NCI-H1436 (cell line): ENCODE measurements at places on chromosomes 1 and 21.
A peak's percentile ranks its signal among the peaks of the same experiment; 100 is the strongest.

- DNase-seq = no peak
Observed at GRCh38 chr1:11168731-11169130, 20.4 kb upstream of the ANGPTL7 start.

- DNase-seq = no peak
Observed at GRCh38 chr21:35995522-35996088, 64.7 kb downstream of the SETD4 start.

GRCh38 chr1:193767886-193768285 lies 581.5 kb upstream of the B3GALT2 start:
- DNase-seq = no peak

DNA sequence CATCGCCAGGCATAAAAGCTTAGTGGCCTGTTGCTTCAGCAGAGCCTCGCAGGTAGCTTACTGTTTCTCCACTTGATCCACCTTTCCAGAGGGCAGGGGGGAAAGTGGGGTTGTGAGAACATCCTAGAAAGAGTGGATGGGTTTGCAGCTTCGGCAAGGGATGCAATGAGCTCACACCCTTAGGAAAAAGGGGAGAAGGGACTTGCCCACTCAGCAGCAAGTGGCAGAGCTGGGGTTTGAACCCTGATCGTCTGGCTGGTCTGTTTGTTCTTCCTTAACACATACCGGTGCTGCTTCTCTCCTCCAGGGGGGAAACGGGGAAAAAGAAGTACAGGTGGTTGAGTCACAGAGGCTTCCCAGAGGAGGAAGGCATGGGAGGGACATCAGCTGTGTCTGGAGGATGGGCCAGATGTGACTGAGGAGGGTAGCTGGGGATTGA lies 1.0 kb downstream of the TMEM201 start:
- no peak for DNase-seq

DNA sequence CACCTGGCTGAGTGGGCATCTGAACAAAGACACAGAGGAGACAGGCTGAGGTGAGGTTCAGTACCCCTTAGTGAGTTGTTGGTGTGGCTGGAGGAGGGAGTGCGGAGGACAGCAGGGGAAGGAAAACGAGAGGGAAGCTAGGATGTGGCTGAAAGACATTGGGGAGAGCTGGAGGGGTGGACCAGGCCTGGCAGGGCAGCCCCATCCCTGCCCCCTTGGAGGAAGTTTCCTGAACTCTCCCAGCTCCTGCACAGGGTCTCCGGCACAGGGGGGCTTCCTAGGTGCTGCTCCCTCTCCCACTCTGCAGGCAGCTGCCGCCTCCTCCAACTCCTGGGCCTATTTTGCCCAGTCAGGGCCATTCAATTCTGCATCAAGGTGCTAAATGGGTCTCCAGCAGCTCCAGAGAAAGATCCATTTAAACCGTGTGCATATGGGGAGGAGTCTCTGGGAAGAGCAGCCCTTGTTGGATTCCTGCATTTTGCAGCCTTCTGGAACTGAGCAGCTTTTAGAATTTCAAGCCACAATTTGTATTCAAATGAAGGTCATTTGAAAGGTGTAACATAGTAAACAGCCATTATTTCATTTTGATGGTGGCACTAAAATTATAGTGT lies 193.9 kb downstream of the CAMTA1 start:
- DNase-seq = no peak

DNA sequence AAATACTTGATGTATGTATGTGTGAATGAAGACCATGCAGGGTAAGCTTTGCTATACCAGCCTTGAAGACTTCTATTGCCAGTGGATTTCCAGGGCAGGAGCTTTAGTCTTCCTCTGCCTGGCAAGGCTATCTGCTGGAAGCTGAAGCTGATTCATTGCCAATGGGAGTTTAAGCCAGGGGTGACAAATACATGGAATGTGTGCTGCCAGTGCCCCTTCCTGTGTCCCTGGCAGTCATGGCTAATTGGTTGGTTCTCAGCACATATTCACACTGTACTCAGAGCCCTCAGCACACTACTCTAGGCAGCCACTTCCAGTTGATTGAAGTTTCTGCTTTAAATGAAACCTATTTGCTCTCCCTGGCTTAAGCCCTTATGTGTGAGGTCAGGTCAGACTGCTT lies 1.5 kb downstream of the ZSCAN20 start:
- no peak for DNase-seq

- DNase-seq = no peak
Observed at GRCh38 chr1:2569060-2569459, 12.9 kb downstream of the TNFRSF14 start.

GRCh38 chr1:61490924-61491323 lies 234.0 kb downstream of the TM2D1 start:
- no peak for DNase-seq

GRCh38 chr1:43293176-43293575 lies 7.6 kb upstream of the TIE1 start:
- DNase-seq = no peak

GRCh38 chr1:214573386-214574318 lies 22.2 kb upstream of the PTPN14 start:
- no peak for DNase-seq

GRCh38 chr1:154730259-154730658 lies 122.3 kb upstream of the ADAR start:
- DNase-seq = peak; percentile 76

GRCh38 chr1:208089149-208089548 lies 155.0 kb downstream of the PLXNA2 start:
- DNase-seq = no peak

DNA sequence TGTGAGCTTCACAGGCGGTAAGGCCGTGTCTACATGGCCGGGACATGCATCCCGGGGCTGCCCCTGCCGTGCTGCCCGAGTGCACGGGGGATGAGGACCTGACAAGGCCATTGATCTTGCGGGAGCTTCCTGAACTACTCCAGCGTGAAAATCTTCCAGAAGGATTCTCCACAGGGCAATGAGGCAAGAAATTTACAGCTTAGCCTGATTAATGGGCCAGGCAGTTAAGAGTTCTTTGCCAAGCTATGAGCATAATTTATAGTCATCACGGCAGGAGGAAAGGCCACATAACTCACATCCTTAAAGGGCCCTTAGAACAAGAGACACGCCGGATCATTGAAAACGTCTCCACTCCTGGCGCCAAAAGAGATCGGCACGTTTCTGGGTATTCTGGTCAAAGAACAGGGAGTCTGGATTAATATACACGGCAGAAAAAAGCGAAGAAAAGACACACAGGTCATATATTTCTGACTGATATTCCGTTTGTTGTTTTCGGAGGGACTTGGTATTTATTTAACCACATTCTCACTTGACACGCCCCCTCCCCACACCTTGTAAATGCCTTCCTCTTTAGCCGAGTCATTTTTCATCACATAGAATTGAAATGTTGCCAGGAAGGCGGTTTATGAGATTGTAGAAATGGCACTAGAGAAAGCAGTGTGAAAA lies 180.5 kb downstream of the DYRK1A start:
- no peak for DNase-seq

DNA sequence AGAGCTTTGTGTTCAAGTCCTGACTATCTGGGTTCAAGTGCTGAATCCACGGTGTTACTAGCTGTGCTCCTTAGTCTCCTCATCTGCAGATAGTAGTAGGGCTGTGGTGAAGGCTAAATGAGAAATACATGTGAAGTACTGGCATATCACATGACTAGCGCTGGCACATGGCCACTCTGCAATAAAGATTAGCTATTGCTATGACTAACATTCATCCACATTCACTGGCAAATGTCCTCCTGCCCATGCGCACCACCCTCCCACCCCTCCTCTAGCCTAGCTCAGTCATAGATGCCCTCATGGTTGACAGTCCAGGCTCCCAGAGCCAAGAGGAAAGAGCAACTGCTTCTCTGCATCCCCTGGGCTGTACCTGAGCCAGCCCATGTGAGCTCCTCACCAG lies 8.5 kb upstream of the COL8A2 start:
- DNase-seq = no peak

DNA sequence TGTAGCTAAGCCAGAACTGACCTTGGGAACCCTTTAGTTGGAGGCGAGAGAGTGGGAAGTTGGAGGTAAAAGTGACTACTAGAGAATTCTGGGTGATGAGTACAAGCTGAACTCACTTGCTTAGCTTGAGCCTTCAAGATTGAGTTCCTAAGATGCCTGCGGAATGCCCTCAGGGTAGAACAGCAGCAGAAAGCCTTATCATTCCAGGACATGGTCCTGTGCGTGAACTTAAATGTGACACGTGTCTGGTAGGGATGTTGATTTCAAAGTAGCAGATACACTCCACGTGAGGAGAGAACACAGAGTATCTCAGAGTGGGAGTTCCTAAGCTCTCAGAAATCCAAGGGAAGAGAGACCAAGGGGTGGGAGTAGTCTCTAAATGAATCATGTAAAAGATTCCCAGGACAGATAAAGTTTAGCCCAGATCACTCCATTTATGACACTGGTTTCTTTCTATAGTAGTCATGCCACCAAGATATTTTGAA lies 60.1 kb downstream of the KCNK1 start:
- DNase-seq = no peak

DNA sequence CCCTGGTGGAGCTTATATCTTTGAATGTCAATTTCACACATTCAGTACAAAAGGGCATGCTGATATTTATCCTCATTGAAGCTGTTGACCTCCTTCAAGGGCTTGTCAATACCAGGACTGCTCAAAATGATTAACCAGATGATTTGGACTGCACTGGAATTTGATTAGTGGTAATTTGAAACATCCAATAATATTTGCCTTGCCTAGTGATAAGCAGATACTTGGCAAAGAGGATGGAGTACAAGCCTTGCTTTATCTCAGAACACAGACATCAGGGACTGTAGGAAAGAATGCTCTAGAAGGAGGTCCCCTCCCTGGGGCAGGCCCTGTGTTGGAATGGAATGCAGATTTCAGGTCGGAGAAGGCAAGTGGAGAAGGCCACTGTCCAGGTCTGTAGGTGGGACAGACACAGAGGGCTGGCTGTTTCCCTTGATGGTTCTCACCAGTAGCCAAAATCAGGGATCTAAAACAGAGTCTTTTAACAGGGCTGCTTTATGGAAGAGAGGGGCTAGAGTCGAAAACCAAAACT lies 64.8 kb upstream of the ZNF648 start:
- no peak for DNase-seq

GRCh38 chr1:151981178-151981525 lies 12.5 kb downstream of the S100A10 start:
- no peak for DNase-seq

- DNase-seq = no peak
Observed at GRCh38 chr21:39781331-39781730, 36.3 kb downstream of the IGSF5 start.

DNA sequence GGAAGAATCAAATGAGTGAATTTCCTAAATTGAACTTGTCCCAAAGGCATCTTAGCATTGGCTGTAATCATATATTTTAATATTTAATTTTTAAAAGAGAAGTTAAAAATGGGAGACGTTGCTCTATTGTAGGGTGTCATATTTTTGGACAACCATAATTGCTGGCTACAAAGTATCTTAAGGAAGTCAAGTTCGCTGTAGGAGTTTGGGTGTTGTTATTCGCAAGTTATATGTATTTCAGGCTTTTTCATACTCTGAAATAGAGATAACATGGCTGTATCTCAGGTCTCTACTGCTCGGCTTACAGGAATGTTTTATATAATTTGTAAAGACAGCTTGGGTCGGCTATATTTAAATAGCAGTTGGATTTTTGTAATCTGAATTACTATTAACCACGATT lies 852 bp downstream of the TMEM50A start:
- DNase-seq = no peak

DNA sequence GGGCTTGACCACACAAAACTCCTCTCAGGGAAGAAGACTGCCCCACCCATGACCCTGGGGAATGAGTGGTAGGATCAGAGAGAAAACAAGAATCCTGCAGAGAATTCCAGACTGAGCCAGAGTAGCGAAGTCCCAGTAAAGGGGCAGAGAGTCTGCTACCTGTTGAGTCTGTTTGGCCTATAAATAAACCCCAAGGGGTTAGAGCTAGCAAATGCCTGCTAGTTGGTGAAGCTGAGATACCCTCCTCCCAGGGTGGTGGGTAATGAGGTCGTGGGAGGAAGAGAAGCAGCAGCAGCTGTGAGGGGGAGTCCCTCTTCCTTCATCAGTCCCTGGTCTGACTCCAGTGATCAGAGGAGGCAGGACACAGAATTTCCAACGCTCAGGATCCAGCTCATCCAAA lies 2.5 kb downstream of the TRAF3IP3 start:
- no peak for DNase-seq

- DNase-seq = no peak
Observed at GRCh38 chr1:9990944-9991343, 6.1 kb upstream of the RBP7 start.

DNA sequence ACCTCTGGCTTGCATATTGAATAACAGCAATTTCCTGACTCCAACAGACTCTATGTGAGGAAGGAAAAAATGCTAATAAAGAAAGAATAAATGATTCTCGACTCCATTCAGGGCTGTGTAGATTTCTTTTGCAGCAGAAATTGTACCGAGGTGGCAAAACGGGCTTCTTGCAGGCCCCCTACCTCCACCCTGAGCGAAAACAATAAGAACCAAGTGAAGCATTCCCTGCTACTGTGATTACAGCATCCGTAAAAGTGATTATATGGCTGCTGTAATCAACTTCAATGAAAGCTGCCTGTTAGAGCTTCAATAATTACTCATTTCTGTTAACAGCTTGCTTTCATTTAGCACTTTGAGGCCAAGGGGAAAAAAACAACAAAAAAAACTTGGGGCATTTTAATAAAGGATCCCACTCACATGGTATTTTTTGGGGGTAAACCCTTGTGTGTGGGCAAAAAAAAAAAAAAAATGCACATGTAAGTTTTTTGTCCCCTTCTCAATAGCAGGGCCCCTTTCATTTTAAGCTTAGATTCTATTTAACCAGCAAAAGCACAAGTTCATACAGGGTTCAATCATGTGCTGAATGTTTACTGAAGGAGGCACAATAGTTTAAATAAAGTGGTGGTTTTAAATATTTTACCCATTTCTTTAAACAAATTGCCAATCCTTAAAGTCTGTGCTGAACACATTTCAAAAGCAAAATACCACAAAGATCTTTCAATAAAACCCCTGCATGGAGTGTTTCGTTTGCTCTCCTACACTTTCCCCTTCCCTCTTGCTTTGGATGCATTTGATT lies 271.6 kb downstream of the LMO4 start:
- no peak for DNase-seq

- no peak for DNase-seq
Observed at GRCh38 chr1:8584316-8584715, 233.1 kb downstream of the RERE start.

GRCh38 chr1:226547754-226548191 lies 791 bp upstream of the STUM start:
- DNase-seq = peak; percentile 93

DNA sequence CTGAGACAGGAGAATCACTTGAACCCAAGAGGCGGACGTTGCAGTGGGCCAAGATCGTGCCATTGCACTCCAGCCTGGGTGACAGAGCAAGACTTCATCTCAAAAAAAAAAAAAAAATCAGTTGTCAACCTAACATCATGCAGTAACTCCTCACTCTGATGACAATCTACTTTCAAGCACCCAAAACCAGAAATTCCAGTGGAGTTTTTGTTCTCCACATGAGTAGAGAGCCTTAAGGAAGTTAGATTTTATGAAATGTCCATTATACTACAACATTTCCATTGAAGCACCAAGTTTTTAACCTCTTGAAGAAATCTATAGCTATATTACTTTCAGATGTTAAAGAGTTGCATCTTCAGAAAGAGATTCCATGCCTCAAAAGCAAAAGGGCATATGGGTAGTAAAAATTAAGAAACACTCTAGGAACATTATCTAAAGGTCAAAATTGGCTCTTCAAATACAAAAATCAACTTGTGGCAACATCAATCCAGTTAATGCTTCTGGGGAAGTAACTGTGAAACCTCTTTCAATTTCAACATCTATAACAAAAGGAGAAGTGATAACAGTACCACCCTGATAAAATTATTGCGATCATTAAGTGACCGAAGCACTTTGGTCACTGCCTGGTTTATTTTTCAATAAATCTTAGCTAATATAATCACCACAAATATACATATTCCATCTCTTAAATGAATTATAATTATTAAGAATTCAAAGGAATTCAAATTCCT lies 7.7 kb downstream of the LPGAT1 start:
- DNase-seq = no peak
